Right kidney (tissue), 9 donors: ENCODE measurements at places on chromosomes 4 and X.

DNA sequence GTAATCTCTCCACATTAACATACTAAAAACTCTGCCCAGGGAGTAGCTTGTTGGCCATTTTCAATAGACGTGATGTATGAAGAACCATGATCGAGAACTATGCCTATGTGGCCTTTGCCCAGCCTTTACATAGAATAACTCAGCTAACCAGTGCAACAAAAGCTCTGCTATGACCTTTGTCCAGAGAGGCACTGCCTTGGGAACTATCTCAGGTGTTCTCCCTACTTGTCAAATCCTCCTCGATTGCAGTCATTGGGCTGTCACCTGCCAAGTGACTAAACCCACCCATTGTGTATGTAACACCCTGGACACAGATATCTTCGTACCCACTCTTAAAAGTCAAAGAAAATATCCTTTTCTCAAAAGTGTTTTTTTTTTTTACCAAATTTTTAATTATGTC is 610.3 kb upstream of the GALNTL6 start:
- DNase-seq: no peak

DNA sequence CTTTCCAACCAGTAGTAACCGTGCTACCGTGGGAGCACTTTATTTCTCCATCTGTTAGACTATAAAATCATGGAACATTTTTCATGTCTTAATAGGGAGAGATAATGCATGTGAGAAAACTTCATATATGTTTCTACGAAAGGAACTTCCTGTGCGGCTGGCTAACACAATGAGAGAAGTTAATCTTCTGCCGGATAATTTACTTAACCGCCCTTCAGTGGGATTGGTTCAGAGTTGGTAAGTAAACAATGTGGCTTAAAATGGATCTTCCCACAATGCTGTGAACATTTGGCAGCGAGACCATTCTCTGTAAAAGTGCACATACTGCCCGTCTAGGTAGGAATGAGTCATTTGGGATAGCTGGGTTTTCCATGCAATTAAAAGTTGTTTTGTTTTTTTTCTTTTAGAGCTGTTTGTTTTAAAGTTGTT is 29.6 kb downstream of the PDK3 start:
- DNase-seq: no peak

GRCh38 chr4:80162418-80162817 is 34.9 kb upstream of the PRDM8 start:
- no peak for DNase-seq

- DNase-seq: no peak
Measured at GRCh38 chr4:115973768-115974167, 860.3 kb upstream of the NDST4 start.

DNA sequence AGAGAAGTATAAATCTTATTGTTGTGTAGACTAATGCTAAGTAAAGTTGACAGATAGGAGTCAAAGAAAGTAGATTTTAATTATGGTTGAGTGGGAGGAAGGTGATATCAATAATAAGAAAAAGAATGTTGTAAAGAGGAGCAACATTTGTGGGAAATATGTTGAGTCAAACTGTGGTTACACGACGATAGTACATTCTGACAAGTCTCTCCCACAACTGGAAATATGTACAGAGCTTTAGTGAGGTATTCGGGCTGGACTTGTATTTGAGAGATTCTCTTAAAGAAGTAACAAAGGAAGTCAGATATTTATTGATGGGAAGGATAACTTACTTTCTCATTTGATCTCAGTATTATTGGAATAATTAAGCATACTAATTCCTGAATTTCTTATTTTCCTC is 525.3 kb upstream of the MAGEB2 start:
- DNase-seq: no peak

- DNase-seq: no peak
Measured at GRCh38 chrX:129058405-129058804, 464.9 kb downstream of the SMARCA1 start.
